ENCODE measurements at places on chromosomes 12 and 14. TPM values are rescaled to one million over a fixed set of nuclear protein-coding genes. Genes with fewer than 3 reads are reported as not detected.

- no peak for DNase-seq
Measured at GRCh38 chr12:58301730-58302122, 360.4 kb downstream of the ATP23 start.

The GUCY2C gene
- not detected for total RNA-seq

- DNase-seq, result no peak
Measured at GRCh38 chr12:27060740-27061139, 21.6 kb downstream of the C12orf71 start.

The MIP gene
- total RNA-seq, result not detected

DNA sequence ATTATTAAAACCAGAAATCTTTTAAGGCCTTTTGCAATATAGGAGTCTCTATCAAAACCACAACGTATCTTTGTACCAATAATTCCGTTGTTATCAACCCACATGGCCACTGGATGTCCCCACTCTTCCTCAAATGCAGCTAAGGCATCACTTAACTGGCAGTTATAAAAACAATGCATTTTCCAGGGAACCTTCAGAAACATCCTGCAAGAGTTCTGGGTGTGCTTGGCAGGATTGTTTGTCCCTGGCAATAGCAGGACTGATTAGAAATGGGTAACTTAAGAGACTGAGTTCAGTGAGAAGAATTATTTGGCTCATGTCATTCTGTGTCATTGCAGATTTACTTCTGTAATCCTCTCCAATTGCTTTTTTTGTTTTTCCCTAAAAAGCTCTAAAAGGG is 112.0 kb downstream of the SLC15A5 start:
- DNase-seq, result peak; percentile 45

DNA sequence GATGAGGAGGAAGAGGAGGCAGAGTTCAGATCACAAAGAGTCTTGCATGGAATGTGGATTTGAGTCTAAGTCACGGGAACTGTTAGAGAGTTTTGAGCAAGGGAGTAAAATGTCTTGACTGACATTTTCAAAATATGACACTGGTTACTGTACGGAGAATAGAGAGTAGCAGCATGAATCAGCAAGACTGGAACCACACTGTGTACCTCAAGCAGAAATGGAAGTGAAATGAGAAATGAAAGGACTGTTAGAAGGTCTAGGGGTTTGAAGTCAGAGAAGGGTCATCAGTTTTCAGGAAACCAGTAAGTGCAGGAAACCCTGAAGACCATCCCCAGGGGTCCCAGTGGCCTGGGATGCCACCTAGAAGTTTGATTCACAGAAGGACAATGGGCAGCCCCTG is 236.3 kb downstream of the GALC start:
- DNase-seq, result no peak

Data from ureter (tissue), 1 donor.